ENCODE measurements at places on chromosomes 12 and 14. TPM values are rescaled to one million over a fixed set of nuclear protein-coding genes. Genes with fewer than 3 reads are reported as not detected.

Gene UNC79
- total RNA-seq = not detected

Gene BCL11B
- not detected for total RNA-seq

Gene BDKRB1
- total RNA-seq = 1.7 TPM

Gene DPPA3
- total RNA-seq = not detected

Gene EPS8
- 57.6 TPM for total RNA-seq

Gene NTF3
- total RNA-seq = 1.7 TPM

Gene ZFHX2
- total RNA-seq = 0.05 TPM

Gene RTL1
- total RNA-seq = 0.02 TPM

Gene CRADD
- total RNA-seq = 17.2 TPM

Gene CPNE8
- total RNA-seq = 11.6 TPM

Gene CGRRF1
- total RNA-seq = 13.0 TPM

Gene ZC2HC1C
- 9.8 TPM for total RNA-seq

Gene IFNG
- total RNA-seq = not detected

Gene PRPH
- not detected for total RNA-seq

Gene DNAH10
- total RNA-seq = not detected

Gene HOXC6
- total RNA-seq = 2.5 TPM

Gene TAS2R30
- not detected for total RNA-seq

Gene NRXN3
- 1.1 TPM for total RNA-seq

Gene RASSF9
- 0.05 TPM for total RNA-seq

Gene LTB4R
- 0.98 TPM for total RNA-seq

Gene AQP2
- total RNA-seq = not detected

Gene PTGR2
- total RNA-seq = 3.8 TPM
